Activated CD8-positive, alpha-beta T cell treated with anti-CD3 and anti-CD28 coated beads, Interleukin-2, amount 10 ng/mL, durations not matched to agents 7 days and 5 days (primary cell): ENCODE measurements at places on chromosomes 5 and 9.
A peak's percentile ranks its signal among the peaks of the same experiment; 100 is the strongest.

- H3K27me3 ChIP-seq: no peaks in the 10 kb centered on the region
- H3K4me3 ChIP-seq: no peak overlapping the region
- DNase-seq: no peak
- H3K27ac ChIP-seq: no peak overlapping the region
- H3K4me1 ChIP-seq: peaks cover 5% of the 10 kb centered on the region
Measured at GRCh38 chr5:159678657-159679392, 237.5 kb upstream of the ADRA1B start.

DNA sequence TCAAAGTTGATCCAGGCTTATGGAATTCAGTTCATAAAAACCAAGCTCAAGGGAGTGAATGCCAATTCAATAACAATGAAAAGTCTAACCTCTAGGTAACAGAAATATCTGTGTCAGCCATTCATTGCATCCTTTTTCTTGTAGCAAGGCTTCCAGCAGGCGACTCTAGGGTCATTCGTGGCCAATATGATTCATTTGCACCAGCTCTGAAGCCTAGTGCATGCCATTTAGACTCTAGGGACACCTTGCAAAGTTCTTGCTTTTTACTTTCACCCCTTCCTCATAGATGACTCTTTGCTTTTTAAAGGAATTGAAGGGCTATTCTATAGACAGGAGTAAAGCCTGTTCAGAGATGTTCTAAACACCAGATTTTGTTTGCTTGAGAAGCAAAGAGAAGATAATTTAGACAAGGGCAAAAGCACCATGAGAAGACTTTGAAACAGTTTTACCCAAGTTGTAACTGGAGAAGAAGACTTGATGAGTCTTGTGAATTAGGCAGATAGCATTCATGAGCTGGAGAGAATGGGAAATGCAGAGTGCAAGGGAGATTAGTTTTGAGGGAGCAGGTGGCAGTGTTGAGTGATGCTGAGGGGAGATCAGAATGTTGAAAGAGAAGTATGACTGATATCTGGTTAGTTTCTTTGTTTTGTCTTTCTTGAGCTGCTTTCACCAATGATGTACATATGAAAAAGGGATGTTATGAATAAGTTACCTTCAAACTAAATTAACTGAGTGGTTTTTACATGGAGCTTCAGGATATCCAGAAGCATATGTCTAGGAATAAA, 94.5 kb downstream of the F2RL2 start:
- no peak overlapping the region for H3K27ac ChIP-seq
- no peak for DNase-seq
- H3K4me1 ChIP-seq: peaks cover 31% of the 10 kb centered on the region
- H3K27me3 ChIP-seq: no peaks in the 10 kb centered on the region
- peaks cover 7% of the 10 kb centered on the region for H3K36me3 ChIP-seq

DNA sequence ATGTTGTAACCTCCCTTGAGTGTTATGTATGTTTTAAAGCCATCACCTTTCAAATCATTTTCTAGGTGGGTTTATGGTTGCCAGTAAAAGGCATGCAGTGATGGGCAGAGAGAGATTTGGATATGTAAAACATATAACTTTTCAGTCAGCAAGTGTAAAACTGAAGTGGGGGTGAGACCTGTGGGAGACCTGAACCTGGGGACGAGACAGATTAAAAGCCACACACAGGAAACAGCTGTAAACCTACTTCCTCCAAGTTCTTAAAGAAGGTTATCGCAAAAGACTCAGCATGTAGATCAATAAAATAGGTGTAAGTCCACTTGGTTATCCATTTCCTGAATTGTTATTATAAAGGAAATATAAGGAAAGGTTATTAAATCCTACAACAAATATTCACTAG, 76.6 kb downstream of the YIPF5 start:
- no peak overlapping the region for H3K4me3 ChIP-seq
- no peak for DNase-seq
- no peaks in the 10 kb centered on the region for H3K36me3 ChIP-seq
- H3K4me1 ChIP-seq: peaks cover 8% of the 10 kb centered on the region
- no peak overlapping the region for H3K27ac ChIP-seq

DNA sequence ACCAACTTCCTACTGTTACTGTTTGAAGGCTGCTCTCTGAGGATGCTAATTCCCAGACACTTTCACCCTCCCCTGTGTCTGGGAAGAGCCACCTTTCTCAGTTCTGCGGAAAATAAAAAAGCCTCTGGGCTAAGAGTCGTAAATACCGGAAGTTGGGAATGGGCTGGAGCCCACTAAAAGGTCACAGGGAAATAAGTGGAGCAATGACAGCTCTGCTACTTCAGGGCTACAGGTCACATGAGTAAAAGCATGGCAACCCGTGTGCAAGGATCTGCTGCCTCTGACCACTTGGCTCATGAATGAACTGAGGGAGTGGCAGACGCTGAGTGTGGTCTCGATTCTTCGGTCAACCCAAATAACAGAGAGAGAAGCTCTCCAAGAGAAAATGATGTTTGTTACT, 25.8 kb upstream of the ATP6V1G1 start:
- DNase-seq: no peak
- H3K27me3 ChIP-seq: peaks cover 14% of the 10 kb centered on the region
- no peak overlapping the region for H3K27ac ChIP-seq
- H3K4me1 ChIP-seq: peaks cover 3% of the 10 kb centered on the region
- no peak overlapping the region for H3K4me3 ChIP-seq

GRCh38 chr9:83473488-83473971, 64.7 kb downstream of the FRMD3 start:
- peaks cover 2% of the 10 kb centered on the region for H3K27me3 ChIP-seq
- DNase-seq: no peak
- peak overlapping the region; percentile 62 for H3K4me3 ChIP-seq
- peaks cover 15% of the 10 kb centered on the region for H3K4me1 ChIP-seq
- H3K36me3 ChIP-seq: no peaks in the 10 kb centered on the region
- peak overlapping the region; percentile 74 for H3K27ac ChIP-seq

DNA sequence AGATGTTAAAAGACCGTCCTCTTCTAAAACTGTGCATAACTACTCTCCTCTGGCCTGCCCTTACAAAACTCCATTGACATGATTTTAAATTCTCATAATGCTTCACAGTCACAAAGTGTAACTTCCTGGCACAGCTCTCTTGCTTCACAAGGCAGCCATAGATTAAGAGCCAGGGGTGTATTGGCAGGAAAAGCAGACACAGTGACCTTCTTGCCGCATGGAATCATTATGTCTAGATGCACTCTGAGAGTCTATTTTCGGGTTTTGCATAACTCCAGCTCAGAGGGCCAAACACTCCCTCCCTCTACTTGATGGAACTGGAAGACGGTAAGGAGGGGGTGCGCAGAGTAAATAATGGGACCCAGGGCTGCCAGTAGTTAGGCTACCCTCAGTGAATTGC, 110.1 kb downstream of the MARCHF3 start:
- H3K4me1 ChIP-seq: no peaks in the 10 kb centered on the region
- no peaks in the 10 kb centered on the region for H3K27me3 ChIP-seq
- DNase-seq: no peak
- no peak overlapping the region for H3K4me3 ChIP-seq
- H3K27ac ChIP-seq: no peak overlapping the region

GRCh38 chr5:43061352-43062075, 21.4 kb upstream of the ANXA2R start:
- H3K27ac ChIP-seq: no peak overlapping the region
- peaks cover 16% of the 10 kb centered on the region for H3K4me1 ChIP-seq
- H3K36me3 ChIP-seq: peaks cover 17% of the 10 kb centered on the region
- no peak for DNase-seq
- no peak overlapping the region for H3K4me3 ChIP-seq
- no peaks in the 10 kb centered on the region for H3K27me3 ChIP-seq

- H3K4me1 ChIP-seq: no peaks in the 10 kb centered on the region
- no peak overlapping the region for H3K27ac ChIP-seq
- H3K4me3 ChIP-seq: no peak overlapping the region
- peaks cover 7% of the 10 kb centered on the region for H3K27me3 ChIP-seq
- DNase-seq: no peak
- H3K36me3 ChIP-seq: no peaks in the 10 kb centered on the region
Measured at GRCh38 chr5:59744531-59744992, 149.0 kb downstream of the PDE4D start.

DNA sequence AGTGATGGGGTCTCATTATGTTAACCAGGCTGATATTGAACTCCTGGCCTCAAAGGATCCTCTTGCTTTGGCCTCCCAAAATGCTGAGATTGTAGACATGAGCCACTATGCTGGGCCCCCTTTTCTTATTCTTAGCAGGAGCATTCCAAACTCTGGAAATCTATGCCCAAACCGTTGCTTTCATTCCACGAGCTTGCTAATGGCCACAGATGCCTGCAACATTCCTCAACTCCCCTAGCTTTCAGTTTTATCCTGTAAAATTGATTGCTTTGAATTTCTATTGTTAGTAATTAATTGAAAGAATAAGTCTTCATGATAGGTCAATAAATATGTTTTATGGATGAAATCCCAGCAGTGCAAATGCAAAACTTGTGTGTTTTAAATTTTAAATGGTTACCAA, 564.8 kb upstream of the WWC1 start:
- no peaks in the 10 kb centered on the region for H3K4me1 ChIP-seq
- H3K27ac ChIP-seq: no peak overlapping the region
- H3K36me3 ChIP-seq: no peaks in the 10 kb centered on the region
- no peak overlapping the region for H3K4me3 ChIP-seq
- H3K27me3 ChIP-seq: no peaks in the 10 kb centered on the region

GRCh38 chr9:131668439-131669268, 71.2 kb downstream of the RAPGEF1 start:
- H3K27ac ChIP-seq: peak overlapping the region; percentile 97
- DNase-seq: peak; percentile 70
- H3K36me3 ChIP-seq: peaks cover 25% of the 10 kb centered on the region
- peaks cover 75% of the 10 kb centered on the region for H3K4me1 ChIP-seq
- no peaks in the 10 kb centered on the region for H3K27me3 ChIP-seq

DNA sequence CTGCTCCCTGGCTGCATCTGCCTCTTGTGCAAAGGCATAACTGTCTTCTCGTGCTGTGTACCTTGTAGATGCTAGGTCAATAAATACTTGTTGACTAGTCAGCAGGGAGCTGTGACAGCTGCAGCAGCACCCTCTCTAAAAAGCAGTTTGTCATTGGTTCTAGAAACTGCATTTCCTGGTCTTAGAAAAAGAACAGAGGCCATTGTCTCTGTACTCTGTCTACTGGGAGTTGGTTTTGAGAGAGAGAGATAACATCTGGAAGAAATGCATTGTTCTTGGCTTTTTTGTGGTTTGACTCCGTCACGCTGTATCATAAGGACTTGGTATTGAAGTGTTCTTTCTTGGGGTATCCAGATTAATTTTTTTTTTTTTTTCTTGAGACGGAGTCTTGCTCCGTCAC, 32.3 kb downstream of the SH3GLB2 start:
- no peaks in the 10 kb centered on the region for H3K4me1 ChIP-seq
- DNase-seq: no peak
- H3K4me3 ChIP-seq: no peak overlapping the region
- peaks cover 66% of the 10 kb centered on the region for H3K36me3 ChIP-seq
- H3K27me3 ChIP-seq: no peaks in the 10 kb centered on the region

DNA sequence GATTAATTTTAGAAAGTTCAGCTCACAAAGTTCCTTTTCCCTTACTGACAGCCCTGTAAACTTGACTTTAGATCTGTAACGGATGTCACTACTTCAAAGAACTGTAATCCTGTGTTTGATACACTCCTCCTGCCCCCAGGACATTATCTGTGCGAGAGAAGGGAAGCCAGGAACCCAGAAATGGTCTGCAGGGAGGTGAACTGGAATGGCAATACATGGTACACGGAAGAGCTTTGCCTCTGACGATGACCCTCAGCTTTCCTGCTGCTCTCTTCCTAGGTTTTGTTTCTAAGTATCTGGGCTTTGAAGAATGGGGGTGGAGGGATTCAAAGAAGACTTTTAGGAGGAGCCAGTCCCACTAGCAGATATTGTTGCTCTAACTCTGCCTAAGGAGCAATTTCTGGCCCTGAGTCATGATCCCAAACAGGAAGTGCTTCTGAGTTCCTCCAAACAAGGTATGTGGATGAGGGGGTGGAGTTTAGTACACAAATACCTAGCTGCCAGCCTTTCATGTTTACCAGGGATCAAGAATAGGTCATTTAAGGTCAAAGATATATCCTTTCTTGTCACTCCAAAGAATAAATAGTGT, 43.4 kb upstream of the TMC1 start:
- H3K27ac ChIP-seq: no peak overlapping the region
- H3K36me3 ChIP-seq: no peaks in the 10 kb centered on the region
- DNase-seq: no peak
- peaks cover 41% of the 10 kb centered on the region for H3K4me1 ChIP-seq

DNA sequence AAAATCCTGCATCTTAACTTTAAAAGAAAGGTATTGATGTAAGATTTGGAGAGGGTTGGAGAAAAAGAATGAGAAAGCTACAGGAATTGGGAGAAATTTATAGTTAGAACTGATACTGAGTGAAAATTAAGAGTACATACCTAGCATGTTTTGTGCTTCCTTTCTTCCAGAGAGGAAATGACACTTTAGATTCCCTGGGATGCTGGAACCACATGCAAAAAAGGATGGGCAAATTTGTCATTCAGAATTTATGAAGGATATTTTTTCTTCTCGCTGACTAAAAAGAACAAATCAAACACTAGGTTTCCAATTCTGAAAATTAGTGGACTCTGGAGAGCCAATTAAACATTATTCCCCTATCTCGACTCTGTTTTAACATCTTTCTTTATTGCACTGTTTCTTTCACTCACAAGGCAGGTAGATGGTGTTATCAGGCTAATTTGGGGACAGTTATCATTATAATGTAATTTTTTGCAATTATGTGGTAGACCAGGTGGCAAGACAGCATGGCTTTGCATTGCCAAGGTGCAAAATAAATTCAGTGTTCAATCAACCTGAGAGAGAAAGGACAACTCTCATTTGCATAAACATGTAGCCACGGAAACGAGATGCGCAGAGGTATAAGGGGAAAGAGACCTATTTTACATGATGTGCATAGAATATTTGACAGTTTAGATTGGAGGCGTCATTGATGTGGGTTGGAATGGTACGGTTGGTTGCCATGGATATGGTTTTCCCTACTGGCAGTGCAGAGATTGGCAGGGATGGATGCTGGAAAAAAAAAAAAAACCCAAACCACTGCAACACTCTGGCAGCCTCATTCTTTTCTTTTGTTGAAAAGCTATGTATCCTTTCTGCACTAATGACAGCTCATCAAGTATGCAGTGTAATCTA, 320.4 kb upstream of the CCNH start:
- H3K36me3 ChIP-seq: no peaks in the 10 kb centered on the region
- H3K4me3 ChIP-seq: no peak overlapping the region
- H3K27me3 ChIP-seq: no peaks in the 10 kb centered on the region
- no peak for DNase-seq
- H3K27ac ChIP-seq: no peak overlapping the region

GRCh38 chr9:136052991-136053756, 41.9 kb downstream of the NACC2 start:
- no peak overlapping the region for H3K27ac ChIP-seq
- peaks cover 7% of the 10 kb centered on the region for H3K4me1 ChIP-seq
- H3K27me3 ChIP-seq: peaks cover 14% of the 10 kb centered on the region
- no peak for DNase-seq
